Progenitor cell of endocrine pancreas (in vitro differentiated cells): ENCODE measurements at places on chromosomes 1 and 21. TPM values are rescaled to one million over a fixed set of nuclear protein-coding genes. Genes with fewer than 3 reads are reported as not detected.

DEPDC1 gene
- 10.3 and 12.4 TPM in 2 replicates for total RNA-seq

PRR9 gene
- not detected in 2 replicates for total RNA-seq

PLPPR4 gene
- 0.31 and 0.47 TPM in 2 replicates for total RNA-seq

LGR6 gene
- 0.47 and 0.50 TPM in 2 replicates for total RNA-seq

SPRR2A gene
- not detected in 2 replicates for total RNA-seq

RGS5 gene
- total RNA-seq, result 2.9 and 5.7 TPM in 2 replicates

AMY1A gene
- not detected in 2 replicates for total RNA-seq

TCP10L gene
- 1.8 and 3.2 TPM in 2 replicates for total RNA-seq

RNU1-3 gene
- 3,923 and 3,957 TPM in 2 replicates for total RNA-seq

RXFP4 gene
- total RNA-seq, result not detected in 2 replicates

- H3K27ac ChIP-seq, result no peak overlapping the region
- H3K27me3 ChIP-seq, result peaks cover 4% of the 10 kb centered on the region
- DNase-seq, result no peak
- peaks cover 5% of the 10 kb centered on the region for H3K4me1 ChIP-seq
- H3K36me3 ChIP-seq, result no peaks in the 10 kb centered on the region
- no peak overlapping the region for H3K4me3 ChIP-seq
Observed at GRCh38 chr1:211616231-211616964, 37.4 kb upstream of the SLC30A1 start.

DNA sequence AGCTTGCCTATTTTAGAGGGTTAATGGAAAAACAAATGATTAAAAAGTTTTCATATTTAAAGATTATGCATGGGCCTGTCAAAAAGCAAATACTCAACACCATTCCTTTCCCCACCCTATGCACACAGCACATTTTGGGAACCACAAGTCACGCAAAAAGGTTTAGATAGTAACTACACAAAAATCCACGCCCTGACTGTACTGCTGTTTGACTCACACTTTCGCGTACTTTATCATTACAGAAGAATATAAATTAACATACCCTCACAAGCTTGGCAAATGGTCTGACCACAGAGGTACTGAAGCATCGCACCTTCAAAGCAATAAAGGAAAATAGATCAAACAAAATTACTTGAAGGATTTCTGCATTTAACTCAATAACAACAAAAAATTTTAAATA lies 1.4 kb downstream of the ATP5PO start:
- no peak for DNase-seq
- H3K36me3 ChIP-seq, result peaks cover 11% of the 10 kb centered on the region
- H3K27ac ChIP-seq, result no peak overlapping the region
- peaks cover 9% of the 10 kb centered on the region for H3K4me1 ChIP-seq
- no peaks in the 10 kb centered on the region for H3K27me3 ChIP-seq
- H3K4me3 ChIP-seq, result peak overlapping the region; percentile 96

GRCh38 chr1:78211483-78212092 lies 165.8 kb downstream of the GIPC2 start:
- no peak for DNase-seq
- no peak overlapping the region for H3K4me3 ChIP-seq
- H3K27me3 ChIP-seq, result no peaks in the 10 kb centered on the region
- H3K27ac ChIP-seq, result no peak overlapping the region

DNA sequence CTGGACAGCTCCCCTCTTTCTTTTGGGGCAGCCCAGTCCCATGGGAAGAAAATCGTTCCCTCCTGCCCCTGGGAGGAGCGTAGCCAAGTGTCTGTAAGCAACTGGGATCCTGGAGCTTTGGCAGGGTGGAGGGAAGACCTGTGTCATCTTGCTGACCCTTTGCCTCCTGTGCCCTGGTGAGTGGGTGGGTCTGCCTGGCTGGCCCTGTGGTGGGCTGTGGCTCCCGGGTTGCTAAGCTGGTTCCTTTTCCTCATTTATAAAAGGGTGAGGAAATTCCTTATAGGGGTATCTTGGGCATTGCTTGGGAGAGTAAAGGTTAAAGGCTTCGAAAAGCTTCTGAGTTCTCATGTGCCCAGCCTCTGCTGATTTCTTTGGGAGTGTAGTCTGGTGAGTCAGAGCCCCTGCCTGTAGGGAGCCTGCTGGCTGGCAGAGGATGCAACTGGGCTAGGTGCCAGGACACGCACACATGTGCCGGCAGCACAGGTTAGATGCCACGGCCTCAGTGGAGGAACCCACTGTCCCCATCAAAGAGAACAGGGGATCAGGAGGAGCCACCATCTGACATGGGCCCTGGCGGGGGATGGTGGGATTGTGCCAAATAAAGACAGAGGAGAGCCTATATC lies 85.2 kb downstream of the ARHGEF10L start:
- no peaks in the 10 kb centered on the region for H3K27me3 ChIP-seq
- no peaks in the 10 kb centered on the region for H3K4me1 ChIP-seq
- no peak overlapping the region for H3K4me3 ChIP-seq
- H3K27ac ChIP-seq, result no peak overlapping the region
- no peak for DNase-seq
- H3K36me3 ChIP-seq, result peaks cover 6% of the 10 kb centered on the region

DNA sequence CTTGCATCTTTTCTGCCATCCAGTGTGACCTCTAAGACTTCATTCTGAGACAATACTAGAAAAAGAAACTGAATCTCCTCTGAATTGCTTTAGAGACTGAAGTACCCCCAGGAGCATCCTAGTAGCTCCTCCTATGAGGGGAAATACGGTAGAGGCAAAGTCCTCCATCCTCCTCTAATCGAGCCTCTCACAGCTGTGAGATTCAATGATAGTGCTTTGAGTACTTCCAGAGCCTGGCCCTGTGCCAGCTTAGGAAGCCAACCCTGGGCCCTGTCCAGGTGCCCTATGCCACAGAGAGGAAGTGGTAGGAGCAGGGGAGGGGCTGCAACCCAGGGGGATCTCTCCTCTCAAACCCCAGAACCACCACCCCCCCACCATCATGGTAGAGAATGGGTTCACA lies 10.7 kb downstream of the RORC start:
- no peak for DNase-seq
- H3K27ac ChIP-seq, result no peak overlapping the region

- peaks cover 48% of the 10 kb centered on the region for H3K27me3 ChIP-seq
- no peak for DNase-seq
- H3K36me3 ChIP-seq, result no peaks in the 10 kb centered on the region
- H3K27ac ChIP-seq, result no peak overlapping the region
- peaks cover 2% of the 10 kb centered on the region for H3K4me1 ChIP-seq
Observed at GRCh38 chr1:41670217-41670957, 185.9 kb upstream of the EDN2 start.

- no peak for DNase-seq
- H3K4me1 ChIP-seq, result peaks cover 18% of the 10 kb centered on the region
- no peak overlapping the region for H3K4me3 ChIP-seq
- H3K36me3 ChIP-seq, result no peaks in the 10 kb centered on the region
- no peak overlapping the region for H3K27ac ChIP-seq
Observed at GRCh38 chr1:204927673-204928641, 57.3 kb downstream of the NFASC start.

GRCh38 chr21:37071561-37072273 lies 1.2 kb downstream of the PIGP start:
- H3K36me3 ChIP-seq, result peaks cover 10% of the 10 kb centered on the region
- H3K27me3 ChIP-seq, result no peaks in the 10 kb centered on the region
- peak overlapping the region; percentile 97 for H3K27ac ChIP-seq
- peak overlapping the region; percentile 77 for H3K4me3 ChIP-seq

DNA sequence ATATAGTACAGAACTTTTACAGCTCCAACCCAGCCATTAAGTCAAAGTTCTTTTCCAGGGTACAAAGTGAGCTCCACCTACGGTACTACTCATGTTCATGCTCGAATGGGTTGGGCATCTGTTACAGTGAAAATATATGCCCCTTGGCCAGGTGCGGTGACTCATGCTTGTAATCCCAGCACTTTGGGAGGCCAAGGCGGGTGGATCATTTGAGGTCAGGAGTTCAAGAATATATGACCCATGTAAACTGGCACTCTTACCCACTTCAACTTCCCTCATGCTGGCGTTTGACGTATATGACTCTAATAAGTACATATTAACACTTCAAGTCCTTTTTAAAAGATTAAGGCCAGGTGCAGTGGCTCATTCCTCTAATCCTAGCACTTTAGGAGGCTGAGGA lies 71.3 kb upstream of the PKN2 start:
- H3K4me3 ChIP-seq, result no peak overlapping the region
- DNase-seq, result no peak
- H3K4me1 ChIP-seq, result no peaks in the 10 kb centered on the region
- H3K27ac ChIP-seq, result no peak overlapping the region
- H3K27me3 ChIP-seq, result no peaks in the 10 kb centered on the region

DNA sequence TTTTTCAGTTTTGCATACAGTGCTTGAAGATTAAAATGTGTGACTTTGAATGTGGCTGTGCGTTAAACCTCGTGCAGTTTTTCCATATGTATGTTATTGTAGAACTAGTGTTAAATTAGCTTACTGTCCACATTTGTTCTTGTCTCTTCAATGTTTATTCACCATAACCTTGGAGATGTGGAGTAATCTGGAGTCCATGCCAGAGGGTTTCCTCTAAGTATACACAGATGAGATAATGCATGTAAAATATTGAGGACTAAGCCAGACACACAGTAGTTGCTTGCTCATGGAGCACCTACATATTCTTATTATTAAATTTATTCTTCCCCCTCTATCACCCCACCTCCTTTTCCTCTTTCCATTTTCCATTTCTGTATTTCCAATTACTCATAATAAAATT lies 7.7 kb upstream of the GIPC2 start:
- no peak overlapping the region for H3K4me3 ChIP-seq
- peaks cover 3% of the 10 kb centered on the region for H3K4me1 ChIP-seq
- no peaks in the 10 kb centered on the region for H3K36me3 ChIP-seq
- DNase-seq, result no peak
- H3K27ac ChIP-seq, result no peak overlapping the region
- H3K27me3 ChIP-seq, result no peaks in the 10 kb centered on the region

- peaks cover 2% of the 10 kb centered on the region for H3K4me1 ChIP-seq
- DNase-seq, result no peak
- no peaks in the 10 kb centered on the region for H3K36me3 ChIP-seq
- H3K27ac ChIP-seq, result no peak overlapping the region
- no peak overlapping the region for H3K4me3 ChIP-seq
Observed at GRCh38 chr1:92951141-92951582, 10.1 kb downstream of the DIPK1A start.

DNA sequence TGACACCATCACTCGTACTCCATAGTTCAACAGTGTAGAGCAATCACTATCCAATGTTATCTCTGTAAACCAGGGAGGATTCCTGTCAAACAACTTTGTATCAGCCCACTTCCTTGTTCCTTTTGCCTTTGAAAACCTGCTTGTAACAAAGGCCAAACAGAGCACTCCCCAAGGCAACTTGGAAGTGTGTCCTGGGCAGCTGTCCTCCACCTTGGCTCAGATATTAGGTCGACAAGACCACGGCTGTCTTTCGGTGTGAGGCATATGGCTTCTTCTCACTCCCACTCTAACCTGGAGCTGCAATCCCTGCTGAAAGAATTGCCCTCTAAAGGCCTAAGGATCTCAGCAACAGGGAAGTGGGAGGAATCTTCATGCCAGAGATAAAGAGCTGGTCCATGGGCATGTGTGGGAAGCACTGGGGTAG lies 66.7 kb downstream of the ITPKB start:
- H3K27ac ChIP-seq, result no peak overlapping the region
- DNase-seq, result no peak
- no peaks in the 10 kb centered on the region for H3K4me1 ChIP-seq
- H3K4me3 ChIP-seq, result no peak overlapping the region

DNA sequence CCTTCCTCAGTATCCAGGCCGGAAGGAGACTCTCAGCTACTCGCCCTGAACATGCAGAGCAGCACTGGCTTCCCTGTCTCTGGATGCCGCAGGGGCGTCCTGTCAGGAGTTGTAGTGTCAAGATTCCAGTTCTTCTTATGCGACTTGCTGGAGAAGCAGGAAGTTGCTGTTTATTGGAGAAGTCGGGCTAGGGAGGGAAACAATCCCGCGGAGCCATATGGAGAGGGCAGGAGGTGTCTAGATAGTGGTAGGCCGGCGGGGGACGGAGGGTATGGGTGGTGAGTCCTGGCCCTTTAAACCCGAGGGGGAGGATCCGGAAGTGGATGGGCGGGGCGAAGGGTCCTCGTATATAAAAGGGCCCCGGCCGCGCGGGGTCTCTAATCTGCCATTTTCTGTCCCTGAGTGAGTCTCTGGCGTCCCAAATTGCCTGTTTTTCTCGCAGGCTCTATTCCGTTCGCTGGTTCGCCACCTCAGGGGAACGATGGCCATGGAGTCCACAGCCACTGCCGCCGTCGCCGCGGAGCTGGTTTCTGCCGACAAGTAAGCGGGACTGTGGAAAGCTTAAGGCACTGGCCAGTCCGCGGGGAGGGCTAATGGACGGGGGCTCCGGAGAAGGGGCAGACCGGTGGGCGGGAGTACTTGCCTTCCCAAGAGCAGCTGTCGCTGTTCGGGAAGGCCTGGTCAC lies at the start of gene NASP:
Gene NASP (plus strand): TSS at position 376 of the 685 bp plus-strand sequence. CDS start 106 bp downstream, at position 482.
- no peaks in the 10 kb centered on the region for H3K36me3 ChIP-seq
- no peaks in the 10 kb centered on the region for H3K27me3 ChIP-seq
- peaks cover 16% of the 10 kb centered on the region for H3K4me1 ChIP-seq
- peak; percentile 88 for DNase-seq

DNA sequence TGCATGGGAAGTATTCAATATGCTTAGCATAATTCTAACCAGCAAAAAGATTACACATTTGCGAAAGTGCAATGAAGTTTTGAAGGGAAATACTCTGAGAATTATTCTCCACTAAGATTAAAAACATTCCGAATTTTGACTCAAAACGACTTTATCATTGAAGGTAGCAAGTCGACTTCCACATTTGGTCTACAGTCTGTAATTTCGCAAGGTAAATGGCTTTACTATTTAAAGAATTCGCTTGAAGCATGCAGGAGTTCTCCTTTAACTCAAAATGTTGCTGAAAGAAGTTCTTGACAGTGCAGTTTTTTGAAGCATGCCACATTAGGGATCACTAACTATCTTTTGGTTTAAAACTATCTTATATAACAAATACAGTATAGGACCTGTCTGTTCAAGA lies 161.0 kb upstream of the HP1BP3 start:
- H3K4me1 ChIP-seq, result peaks cover 14% of the 10 kb centered on the region
- H3K36me3 ChIP-seq, result peaks cover 6% of the 10 kb centered on the region
- no peak overlapping the region for H3K4me3 ChIP-seq
- H3K27me3 ChIP-seq, result no peaks in the 10 kb centered on the region
- no peak for DNase-seq
- H3K27ac ChIP-seq, result no peak overlapping the region

DNA sequence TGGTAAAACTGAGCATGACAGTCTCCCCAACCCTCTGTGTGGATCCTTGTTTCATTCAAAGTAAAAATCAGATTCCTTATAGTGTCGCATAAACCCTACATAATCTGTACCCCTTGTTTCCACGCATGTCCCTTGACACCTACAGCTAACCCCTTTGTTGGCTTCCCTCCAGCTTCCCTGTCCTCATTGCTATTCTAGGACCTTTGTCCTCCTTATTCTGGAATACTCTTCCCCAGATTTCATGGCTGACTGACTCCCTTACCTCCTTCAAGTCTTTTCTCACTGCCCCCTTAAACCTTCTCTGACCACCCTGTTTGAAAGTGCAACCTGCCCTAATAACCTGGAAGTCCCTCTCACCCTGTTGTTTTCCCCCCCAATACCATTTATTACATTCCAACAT lies 4.0 kb downstream of the RNF11 start:
- DNase-seq, result no peak
- peak overlapping the region; percentile 1 for H3K4me3 ChIP-seq
- no peaks in the 10 kb centered on the region for H3K27me3 ChIP-seq
- H3K27ac ChIP-seq, result peak overlapping the region; percentile 3
- peaks cover 4% of the 10 kb centered on the region for H3K36me3 ChIP-seq

GRCh38 chr1:208149776-208150514 lies 94.2 kb downstream of the PLXNA2 start:
- H3K27me3 ChIP-seq, result peaks cover 3% of the 10 kb centered on the region
- no peak for DNase-seq
- no peak overlapping the region for H3K27ac ChIP-seq
- no peak overlapping the region for H3K4me3 ChIP-seq
- H3K4me1 ChIP-seq, result peaks cover 12% of the 10 kb centered on the region
